ENCODE measurements at places on chromosomes 11 and 22.

DNA sequence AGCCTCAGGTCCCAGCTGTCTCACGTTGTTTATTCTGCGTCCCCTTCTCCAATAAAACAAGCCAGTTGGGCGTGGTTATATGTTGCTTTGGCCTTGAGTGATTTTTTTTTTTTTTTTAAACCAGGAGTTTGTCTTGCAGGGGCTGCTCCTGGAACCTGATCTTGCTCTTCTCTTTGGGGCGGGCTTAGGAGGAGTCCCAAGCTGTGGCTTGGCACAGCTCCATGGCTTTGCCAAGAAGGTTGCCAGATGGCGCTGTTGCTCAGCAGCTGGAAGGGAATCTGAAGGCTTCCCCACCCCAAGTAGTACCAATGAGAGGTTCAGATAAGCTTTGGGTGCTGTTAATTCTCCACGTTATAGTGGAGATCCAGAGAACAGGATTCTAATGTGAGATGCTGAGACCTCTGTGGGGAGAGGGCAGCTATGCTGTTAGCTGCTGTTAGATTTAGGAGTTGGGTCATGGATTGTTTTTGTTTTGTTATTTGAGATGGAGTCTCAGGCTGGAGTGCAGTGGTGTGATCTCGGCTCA lies 2.0 kb upstream of the FERMT3 start:
- peak; percentile 84 for DNase-seq

DNA sequence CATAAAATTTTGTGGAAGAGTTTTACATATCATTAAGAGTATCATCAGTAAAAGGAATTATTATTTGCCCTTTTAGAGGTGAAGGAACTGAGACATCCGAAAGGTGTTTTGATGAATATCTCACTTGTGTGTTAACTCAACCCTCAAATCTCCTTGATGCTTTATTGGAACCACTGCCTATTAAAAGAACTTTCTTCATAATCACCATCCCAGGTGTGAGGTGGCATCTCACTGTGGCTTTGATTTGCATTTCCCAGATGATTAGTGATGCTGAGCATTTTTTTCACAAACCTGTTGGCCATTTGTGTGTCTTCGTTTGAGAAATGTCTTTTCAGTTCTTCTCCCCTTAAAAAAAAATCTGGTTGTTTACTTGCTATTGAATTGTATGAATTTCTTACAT lies 134.0 kb upstream of the SYN3 start:
- DNase-seq = no peak

- no peak for DNase-seq
Measured at GRCh38 chr11:30631148-30631547, 45.0 kb upstream of the MPPED2 start.

- no peak for DNase-seq
Measured at GRCh38 chr11:101617735-101618332, 34.0 kb upstream of the TRPC6 start.

GRCh38 chr11:16793009-16793408 lies 54.6 kb downstream of the C11orf58 start:
- no peak for DNase-seq

GRCh38 chr22:35905894-35906293 lies 122.7 kb downstream of the RBFOX2 start:
- no peak for DNase-seq

DNA sequence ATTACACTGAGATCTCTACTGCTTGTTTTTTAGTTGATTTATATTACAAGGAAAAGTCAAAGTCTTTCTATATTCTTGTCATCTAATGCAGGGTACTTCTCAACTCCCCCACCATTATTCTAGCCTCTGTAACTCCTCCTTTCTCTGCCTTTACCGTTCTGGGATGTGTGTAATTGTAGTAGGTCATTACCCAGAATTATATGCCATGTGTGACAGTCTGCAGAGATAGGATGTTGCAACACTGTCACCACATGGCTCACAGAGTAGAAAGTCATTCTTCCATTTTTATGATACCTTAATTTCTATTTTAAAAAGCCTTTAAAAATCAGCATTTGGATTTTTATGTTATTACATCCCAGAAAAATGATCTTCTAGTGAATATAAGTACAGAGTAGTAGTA lies 32.7 kb downstream of the ZNF143 start:
- DNase-seq = no peak

GRCh38 chr22:26968859-26969523 lies 311.6 kb downstream of the MIAT start:
- DNase-seq = no peak

GRCh38 chr11:76903325-76903724 lies 42.6 kb downstream of the ACER3 start:
- DNase-seq = no peak

- no peak for DNase-seq
Measured at GRCh38 chr22:44941207-44941606, 68.6 kb downstream of the PHF21B start.

- peak; percentile 57 for DNase-seq
Measured at GRCh38 chr11:118304568-118305248, at the start of gene CD3E. CD3E (plus strand) TSS chr11:118304730; CDS start chr11:118304953, 223 bp downstream.

GRCh38 chr11:97990162-97990920 lies 1030.4 kb upstream of the CNTN5 start:
- DNase-seq = no peak

DNA sequence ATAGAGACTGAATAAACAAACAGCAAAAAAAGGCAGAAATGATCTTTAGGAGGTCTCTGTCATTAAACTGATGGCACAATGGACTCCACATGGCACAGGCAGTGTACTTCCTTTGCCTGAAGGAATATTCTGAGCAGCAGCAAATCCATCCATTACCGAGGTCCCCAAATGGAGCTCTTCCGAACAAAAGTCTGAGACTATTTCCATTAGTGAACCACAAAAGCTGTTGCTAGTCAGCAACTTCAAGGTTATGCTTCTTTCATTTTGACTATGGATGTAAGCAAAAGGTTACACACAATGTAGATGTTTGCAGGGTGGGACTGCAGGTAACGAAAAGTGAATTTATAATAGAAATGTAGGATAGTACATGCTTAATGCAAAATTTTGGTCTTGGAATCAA lies 14.5 kb downstream of the NARS2 start:
- no peak for DNase-seq

DNA sequence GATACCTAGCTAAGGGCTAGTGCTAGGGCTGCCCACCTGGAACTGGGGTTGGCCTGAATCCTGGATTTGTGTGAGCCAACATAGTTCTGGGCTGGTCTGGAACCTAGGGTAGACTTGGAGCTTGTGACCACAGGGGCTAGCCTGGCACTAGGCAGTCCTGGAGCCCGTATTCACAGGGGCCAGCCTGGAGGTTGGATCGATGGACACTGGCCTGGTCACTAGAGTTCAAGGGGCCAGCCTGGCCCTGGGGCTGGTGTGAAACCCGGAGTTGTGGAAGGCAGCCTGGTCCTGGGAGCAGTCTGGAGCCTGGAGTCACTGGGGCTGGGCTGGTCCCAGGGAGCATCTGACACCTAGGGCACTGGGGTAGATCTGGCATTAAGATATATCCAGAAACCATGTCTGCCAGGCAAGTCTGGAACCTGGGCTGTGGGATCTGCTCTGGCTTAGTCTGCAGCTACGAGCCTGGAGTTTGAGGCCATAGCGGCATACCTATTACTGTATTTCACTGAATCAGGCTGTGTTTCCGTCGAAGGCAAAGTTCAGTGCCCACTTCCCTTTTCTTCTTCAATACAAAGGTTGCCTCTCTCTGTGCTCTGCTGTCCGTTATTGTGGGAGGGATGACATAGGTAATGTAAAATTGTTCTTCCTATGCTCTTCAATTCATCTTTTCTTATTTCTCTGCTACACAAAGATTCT lies 9.1 kb upstream of the GLYATL1B start:
- DNase-seq = no peak

GRCh38 chr11:57469268-57469667 lies 8.9 kb downstream of the RTN4RL2 start:
- no peak for DNase-seq

- DNase-seq = peak; percentile 73
Measured at GRCh38 chr22:36374603-36375024, 13.2 kb downstream of the MYH9 start.

- no peak for DNase-seq
Measured at GRCh38 chr22:26711205-26711963, 54.0 kb downstream of the MIAT start.

DNA sequence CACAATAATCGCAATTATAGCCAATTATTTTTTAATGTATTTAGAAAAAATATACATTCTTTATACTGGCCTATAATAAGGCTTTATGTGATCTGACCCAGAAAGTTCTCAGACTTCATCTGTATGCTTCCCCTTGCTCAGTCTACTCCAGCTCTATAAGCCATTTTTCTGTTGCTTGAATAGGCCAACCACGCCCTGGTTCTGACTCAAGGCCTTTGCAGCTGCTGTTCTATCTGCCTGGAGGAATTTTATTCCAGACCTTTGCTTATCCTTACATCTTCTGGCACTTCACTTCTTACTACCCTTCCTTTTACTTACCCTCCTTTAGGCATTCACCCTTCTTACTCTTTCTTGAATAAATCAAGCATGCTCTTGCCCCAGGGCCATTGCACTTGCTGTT lies 54.9 kb upstream of the PDE3B start:
- no peak for DNase-seq

GRCh38 chr11:36009473-36009872 lies 65.6 kb downstream of the LDLRAD3 start:
- DNase-seq = no peak

GRCh38 chr11:62069374-62069773 lies 54.4 kb upstream of the INCENP start:
- no peak for DNase-seq

GRCh38 chr22:17121233-17122195 lies at the start of gene TMEM121B:
TMEM121B (minus strand) TSS chr22:17121360; CDS start chr22:17121127, 233 bp downstream.
- no peak for DNase-seq

GRCh38 chr11:131894615-131895544 lies 524.5 kb downstream of the NTM start:
- DNase-seq = no peak

GRCh38 chr11:34124885-34125668 lies 19.6 kb downstream of the NAT10 start:
- no peak for DNase-seq

DNA sequence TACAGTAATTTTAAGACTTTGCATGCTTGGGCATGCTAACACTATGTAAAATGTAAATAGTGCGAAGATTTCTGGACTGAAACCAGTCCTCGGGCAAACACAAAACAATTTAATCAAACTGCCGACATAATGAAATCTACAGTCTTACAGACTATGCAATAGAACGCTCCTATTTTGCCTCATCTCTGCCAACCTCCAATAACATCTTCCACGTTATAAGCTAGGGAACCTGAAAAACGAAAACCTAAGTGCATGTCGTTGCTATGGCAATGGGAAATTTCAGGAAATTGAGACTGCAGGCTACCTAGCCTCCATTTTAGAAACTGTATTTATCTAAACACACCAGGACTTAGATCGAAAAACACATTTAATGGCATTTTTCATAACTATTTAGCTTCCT lies 1.1 kb downstream of the CSTF3 start:
- DNase-seq = no peak

- no peak for DNase-seq
Measured at GRCh38 chr11:87254562-87254961, 216.8 kb downstream of the TMEM135 start.

DNA sequence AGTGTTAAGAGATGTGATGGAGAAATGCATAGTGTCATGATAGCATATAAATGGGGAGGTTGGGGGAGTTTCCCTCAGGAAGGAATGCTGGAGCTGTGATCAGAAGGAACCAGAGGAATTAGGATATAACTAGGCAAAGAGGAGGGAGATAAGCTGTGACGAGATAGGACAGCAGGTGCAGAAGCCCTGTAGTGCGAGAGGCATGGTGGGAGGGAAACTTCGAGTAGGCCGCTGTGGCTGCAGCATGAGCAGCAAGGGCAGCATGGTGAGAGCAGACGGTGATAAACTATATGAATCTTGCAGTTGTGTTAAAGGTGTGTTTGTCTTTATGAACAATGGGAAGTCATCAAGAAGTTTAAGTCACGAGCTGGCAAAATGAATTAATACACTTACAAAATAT lies 109.9 kb downstream of the EMSY start:
- DNase-seq = no peak

GRCh38 chr11:95055283-95055897 lies 6.2 kb downstream of the KDM4F start:
- DNase-seq = no peak

DNA sequence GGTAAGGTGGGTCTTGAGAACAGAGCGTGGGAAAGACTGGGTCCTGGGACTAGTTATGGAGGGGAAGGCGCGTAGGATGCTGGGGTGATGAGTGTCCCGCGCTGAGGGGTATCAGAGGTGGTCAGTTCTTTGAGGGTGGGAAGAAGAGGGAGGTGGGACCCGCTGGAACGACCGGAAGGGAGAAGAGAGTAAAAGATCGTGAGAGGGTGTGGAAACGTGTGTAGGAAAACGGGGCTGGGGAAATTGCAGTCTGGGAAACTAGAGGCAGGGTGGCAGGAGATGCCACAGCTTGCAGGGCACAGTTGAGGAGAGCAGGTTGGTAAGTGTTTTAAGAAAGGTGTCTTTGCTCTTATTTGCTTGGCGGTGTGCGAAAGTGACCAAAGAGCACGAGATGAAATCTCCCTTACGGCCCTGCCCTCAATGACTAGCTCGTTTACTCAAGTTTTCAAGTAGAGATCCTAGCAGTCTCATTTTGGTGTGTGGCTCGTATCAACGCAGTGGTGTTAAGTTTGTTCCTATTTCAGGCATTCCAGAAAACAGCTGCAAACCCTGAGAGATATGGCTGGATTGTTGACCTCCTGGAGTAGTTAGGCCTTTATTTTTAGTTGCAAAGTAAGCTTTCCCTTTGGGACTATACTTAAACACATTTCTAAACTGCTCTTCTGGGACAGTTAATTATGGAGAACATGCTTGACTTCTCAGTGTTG lies 615 bp downstream of the STT3A start:
- DNase-seq = no peak

GRCh38 chr11:69396051-69396947 lies 85.2 kb upstream of the LINC01488 start:
- no peak for DNase-seq

DNA sequence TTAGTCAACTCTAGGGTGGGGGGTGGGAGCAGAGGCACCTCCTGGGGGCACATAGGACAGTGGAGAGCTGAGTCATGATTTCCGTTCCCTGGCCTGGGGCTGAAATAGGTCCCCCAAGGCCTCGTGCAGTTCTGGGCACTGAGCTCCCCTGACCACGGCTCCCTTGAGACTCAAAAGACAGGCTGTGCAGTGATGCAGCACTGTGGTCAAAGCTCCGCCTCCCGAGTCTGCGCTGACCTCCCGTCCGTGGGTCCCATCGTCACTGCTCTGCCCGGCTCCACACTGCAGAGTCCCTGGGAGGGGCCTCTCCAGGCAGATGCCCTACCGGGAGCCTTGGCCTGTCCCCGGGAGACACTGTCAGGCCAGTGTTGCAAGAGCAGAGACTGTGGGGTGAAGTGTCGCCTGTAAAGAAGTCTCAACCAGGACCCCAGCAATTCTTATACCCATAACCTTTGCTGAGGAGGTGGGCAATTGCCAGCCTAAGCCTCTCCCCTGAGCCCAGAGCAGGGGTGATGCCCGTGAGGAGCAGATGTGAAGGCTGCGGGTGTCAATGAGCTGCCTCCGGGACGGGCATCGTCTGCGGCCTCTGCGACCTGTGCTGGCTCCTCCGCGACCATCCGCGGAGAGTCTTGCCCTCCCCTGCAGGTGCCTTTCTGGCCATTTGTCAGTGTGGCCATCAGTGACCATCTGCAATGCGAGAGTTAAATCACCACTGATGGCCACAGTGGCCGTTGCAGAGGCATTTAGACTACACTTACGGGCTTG lies 877.3 kb downstream of the BRD1 start:
- DNase-seq = no peak

Measured in activated CD8-positive, alpha-beta memory T cell treated with anti-CD3 and anti-CD28 coated beads, Interleukin-2, amount 50 U/mL, for 4 hours (primary cell).